ENCODE measurements at places on chromosomes 6 and 20.

DNA sequence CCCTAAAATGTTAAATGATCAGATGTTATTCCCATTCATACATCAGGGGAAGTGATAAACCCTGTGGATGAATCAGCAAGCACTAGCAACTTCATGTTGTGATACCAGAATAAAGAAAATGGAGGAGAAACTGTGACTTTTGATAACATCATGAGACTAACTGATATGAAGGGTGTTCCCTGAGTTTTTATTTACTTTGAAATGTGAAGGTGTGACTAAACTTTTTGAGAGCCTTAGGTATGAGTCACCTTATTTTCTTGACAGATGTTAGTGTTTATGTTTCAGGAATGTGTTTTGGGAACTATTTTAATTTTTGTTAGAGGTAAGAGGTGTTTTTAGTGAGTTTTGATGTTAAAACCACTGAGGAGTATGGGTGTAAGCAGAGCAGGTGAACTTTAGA, 4.4 kb downstream of the PARD6B start:
- peak; percentile 59 for DNase-seq

DNA sequence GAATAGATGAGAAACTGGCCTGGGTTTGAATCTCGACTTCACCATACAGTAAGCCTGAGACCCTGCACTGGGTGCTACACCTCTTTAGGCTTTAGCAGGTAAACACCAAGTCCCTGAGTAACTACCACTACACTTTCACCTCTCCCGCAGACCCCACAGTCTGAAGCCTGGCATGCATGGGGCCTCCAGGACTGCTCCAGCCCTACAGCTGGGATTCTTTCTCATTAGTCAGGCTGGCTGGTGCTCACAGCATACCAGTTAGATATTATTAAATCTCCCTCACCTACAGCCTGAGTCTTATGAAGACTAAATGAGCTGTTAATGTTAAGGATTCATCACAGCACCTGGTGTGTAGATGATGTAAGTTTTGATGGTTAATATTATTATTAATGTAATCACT, 388.7 kb downstream of the ARHGAP18 start:
- DNase-seq: no peak

DNA sequence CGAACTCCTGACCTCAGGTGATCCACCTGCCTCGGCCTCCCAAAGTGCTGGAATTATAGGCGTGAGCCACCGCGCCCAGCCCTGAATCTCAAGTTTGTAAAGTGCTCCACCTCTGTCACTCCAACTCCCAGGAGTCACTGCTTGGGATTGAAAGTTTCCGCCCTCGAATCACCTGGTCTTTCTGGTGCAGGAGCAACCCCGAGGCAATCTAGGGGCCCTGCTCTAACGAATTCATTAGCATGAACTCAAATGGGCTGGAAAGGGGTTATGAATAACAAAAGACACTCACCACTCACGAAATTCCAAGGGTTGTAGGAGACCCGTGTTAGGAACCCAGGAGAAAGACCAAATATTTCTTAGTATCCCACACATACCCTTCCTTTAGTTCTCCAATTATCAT, 26.1 kb downstream of the RBCK1 start:
- no peak for DNase-seq

GRCh38 chr6:167476844-167477595, 152.1 kb downstream of the TTLL2 start:
- DNase-seq: no peak

DNA sequence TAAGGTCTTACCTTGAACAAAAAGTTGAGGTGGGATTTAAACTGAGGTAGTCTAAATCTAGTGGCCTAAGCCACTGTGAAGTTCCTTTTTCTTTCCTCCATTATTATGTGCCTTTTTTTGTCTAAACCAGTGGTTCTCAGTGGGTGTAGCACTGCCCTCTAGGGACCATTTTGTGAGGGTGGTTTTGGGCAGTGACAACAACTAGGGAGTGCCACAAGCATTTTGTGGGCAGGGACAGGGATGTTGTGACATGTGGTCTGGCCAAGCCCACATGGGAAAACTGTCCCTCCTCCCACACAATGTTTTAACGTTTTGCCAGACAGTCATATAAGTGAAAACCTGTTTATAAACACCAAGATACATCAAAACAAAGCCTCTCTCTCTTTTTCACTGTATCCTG, 899.4 kb upstream of the FLRT3 start:
- DNase-seq: peak; percentile 19

- peak; percentile 59 for DNase-seq
Measured at GRCh38 chr6:56756219-56756789, 113.6 kb upstream of the DST start.

DNA sequence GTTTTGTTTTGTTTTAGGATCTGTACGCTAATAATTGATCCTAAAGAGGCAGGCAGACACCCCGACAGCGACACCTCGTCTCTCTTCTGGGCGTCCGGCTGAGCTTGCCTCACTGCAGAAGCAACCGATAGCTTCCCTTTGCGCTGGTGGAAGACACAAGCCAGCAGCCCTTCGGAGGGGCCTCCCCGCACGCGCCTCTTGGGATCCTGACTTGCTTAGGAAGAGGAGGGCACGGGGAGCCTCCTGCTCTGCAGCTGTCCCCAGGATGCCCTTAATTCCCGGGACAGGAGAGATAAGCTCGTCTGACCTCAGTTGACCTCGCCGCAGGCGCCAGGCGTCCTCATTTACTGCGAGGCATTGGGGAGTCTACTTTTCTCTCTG, 94.0 kb downstream of the CD83 start:
- DNase-seq: no peak

GRCh38 chr20:15107931-15108330, 770.5 kb upstream of the FLRT3 start:
- DNase-seq: no peak

DNA sequence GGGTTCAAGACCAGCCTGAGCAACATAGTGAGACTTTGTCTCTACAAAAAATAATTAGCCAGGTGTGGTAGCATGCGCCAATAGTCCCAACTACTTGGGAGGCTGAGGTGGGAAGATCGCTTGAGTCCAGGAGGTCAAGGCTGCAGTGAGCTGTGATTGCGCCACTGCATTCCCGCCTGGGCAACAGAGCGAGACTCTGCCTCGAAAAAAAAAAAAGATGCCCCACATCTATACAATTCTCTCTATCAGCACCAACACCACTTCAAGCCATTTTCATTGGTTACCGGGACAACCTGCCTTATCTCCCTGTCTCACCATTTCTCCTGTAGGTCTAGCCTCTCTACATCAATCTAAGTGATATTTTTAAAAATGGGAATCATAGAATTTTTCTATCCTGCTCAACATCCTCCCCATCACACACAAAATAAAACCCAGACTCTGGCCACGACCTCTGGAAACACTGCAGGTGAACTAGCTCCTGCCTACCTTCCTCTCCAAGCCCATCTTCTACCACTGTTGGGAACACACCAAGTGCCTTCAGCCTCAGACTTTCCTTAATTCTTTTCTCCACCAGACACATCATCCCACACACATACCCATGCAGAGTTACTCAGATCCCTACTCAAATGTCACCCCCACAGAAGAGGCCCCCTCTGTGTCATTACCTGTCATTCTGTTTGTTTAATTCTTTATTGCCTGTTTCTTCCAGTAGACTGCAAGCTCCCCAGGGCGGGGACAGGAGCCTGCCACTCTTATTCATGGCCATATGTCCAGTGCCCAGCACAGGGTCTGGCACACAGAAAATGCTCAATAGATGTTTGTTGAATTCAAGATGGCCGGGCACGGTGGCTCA, 9.6 kb upstream of the PLTP start:
- DNase-seq: no peak

GRCh38 chr20:44997668-44998067, 31.4 kb downstream of the STK4 start:
- no peak for DNase-seq

DNA sequence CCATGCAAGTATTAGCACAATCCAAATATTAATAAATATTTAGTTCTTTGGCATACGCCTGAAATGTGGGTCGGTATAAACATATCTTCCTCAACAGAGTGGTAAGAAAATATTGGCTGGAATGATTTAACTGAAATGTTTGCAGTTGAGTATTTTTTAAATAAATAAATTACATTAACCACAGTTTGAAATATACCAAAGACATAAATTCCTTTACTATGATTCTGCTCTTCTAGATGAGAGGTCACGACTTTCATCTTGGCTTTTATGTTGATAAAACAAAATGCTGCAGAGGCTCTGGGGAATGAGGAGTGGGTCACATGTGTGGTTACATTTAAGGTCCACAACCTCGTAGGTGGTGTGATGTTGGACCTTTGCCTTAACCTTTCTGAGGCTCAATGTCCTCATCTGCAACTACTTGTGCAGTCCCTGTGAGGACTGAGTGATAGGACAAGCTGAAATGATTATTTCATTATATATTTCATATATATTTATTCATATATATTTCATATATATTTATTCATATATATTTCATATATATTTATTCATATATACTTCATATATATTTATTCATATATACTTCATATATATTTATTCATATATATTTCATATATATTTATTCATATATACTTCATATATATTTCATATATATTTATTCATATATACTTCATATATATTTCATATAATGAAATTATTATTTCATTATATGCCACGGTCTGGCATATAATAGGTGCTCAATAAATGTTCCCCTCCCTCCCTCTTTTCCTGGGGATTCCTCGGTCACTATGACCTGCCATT, 107.4 kb downstream of the SAMD5 start:
- peak; percentile 6 for DNase-seq
